ENCODE measurements at places on chromosomes 3 and 15.
A peak's percentile ranks its signal among the peaks of the same experiment; 100 is the strongest.

DNA sequence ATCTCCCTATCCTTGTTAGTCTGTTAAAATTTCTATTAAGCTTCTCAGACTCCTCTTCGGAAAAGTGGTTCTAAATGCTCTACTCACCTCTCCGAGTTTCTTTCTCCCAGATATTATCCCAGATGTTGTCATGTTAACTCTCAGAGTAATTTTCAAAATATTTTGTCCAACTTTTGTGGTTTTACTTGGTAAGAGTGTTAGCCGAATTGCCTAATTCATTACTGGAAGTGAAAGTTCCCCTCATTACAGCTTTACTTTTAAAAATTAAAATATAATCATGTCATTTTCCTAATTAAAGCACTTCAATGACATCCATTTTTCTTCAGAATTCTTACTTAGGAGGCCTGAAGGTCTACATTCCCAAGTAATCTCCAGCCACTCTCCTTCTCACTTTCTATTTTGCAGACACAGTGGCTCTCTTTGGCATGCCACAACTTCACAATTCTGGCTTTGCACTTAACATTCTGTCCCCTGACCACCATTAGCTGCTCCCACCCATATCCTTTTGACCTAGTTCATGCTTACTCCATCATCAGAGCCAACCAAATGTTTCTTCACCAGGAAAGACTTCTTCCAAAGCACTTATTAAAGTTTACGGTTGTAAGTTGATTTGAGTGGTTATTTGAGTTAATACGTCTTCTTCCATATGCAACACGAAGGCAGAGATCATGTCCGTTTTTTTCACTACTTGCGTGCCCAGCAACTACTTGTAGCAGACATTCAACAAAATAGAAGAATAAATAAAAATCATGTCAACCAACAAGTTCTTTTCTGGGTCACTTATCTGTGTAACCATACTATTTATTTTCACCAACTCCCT is 10.2 kb upstream of the TIPARP start:
- no peak for DNase-seq

GRCh38 chr3:114454551-114455251 is 160.9 kb downstream of the TIGIT start:
- peak; percentile 23 for DNase-seq

DNA sequence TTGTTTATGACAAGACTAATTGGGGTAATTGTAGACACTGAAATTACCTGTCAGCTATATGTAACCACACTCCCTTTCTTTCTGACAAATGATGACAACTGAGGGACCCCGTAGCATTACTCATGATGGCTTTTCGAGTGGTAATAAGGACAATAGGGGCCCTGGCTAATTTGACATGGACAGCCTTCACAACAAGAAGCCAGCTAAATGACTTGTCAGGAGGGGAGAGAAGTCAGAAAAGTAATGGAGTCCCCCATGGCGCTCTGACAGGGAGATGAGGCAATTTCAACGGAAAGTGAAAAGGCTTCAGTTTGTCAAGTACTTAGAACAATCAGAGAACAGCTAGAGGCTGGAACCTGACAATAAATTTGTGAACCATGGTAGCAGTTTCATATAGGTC is 177.3 kb downstream of the CDIN1 start:
- DNase-seq: no peak

GRCh38 chr3:123071146-123071545 is 4.3 kb downstream of the PDIA5 start:
- DNase-seq: no peak

DNA sequence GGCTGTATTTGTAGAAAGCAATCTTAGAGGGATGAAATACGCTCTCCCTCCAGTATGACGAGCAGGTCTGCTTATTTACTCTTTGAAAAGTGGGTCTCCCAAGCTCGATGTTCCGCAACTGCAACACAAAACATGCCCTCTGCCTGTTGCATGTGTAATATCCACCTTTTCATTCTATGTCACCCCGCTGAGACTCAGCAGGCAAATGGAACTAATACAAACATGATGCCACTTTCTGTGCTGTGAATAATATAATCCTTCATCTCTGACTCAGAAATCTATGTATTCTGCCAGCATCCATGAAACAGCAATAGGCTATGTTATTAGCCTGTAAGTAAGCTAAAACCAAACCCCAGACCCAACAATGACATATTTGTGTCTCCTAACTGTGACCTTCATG is 200.8 kb upstream of the TMCO5A start:
- DNase-seq: no peak

GRCh38 chr3:13040361-13041074 is 32.7 kb downstream of the IQSEC1 start:
- no peak for DNase-seq

- peak; percentile 62 for DNase-seq
These were observed 15.8 kb upstream of the SSUH2 start for GRCh38 chr3:8660175-8661118.

GRCh38 chr15:41502795-41503668 is 9.4 kb downstream of the ITPKA start:
- DNase-seq: no peak

Data from adipocyte (in vitro differentiated cells).